AG09309 (cell line): ENCODE measurements at places on chromosomes 2 and 18.

GRCh38 chr2:234355808-234356365 lies 141.0 kb downstream of the ARL4C start:
- DNase-seq: no peak

- no peak for DNase-seq
Observed at GRCh38 chr2:39781697-39782096, 2.6 kb upstream of the THUMPD2 start.

GRCh38 chr2:75333646-75334045 lies 134.3 kb upstream of the TACR1 start:
- DNase-seq: no peak

DNA sequence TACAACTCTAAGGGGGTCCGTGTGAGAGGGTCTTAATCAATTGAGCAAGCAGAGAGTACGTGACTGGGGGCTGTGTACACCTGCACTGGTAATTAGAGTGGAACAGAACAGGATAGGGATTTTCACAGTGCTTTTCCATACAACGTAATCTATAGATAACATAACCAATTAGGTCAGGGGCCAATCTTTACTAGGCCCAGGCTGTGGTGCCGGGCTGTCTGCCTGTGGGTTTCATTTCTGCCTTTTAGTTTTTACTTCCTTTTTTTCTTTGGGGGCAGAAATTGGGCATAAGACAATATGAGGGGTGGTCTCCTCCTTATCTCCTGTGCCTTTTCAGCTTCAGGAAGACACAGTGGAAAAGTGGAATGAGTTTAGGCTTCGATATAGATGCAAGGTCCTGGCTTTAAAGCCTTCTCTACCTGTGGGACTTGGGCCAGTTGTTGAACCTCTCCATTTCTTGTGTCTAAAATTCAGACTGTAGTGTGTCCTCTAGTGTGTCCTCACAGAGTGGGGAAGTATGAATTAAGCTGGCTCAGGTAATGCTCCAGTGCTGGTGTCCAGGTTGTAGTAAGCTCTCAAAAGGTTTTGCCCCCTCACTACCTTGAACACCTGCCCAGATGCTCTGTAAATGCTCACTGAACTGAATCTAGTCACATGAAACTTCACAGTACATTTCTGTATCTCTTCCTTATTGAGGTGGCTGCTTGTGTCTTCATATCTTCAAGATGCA lies 422.8 kb downstream of the SETBP1 start:
- DNase-seq: no peak

- no peak for DNase-seq
Observed at GRCh38 chr18:77617694-77618093, 368.0 kb downstream of the GALR1 start.

DNA sequence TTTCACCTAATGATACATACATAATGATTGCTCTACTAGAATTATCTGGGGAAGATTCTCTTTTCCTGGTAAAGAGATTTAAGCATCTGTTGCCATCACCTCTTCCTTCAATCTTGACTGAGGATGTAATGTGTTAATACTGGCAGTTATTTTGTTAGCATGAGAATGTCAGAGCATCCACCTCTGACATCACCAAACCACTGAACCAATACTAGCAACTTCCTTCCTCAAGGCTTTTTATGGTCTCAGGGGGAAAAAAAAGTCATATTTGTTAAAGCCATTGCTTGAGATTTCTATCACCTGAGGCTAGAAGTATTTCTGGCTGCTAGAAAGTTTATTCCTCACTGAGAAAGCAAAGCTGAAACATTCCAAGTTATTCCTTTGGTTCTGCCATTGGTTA lies 48.5 kb downstream of the DSEL start:
- DNase-seq: no peak

- DNase-seq: no peak
Observed at GRCh38 chr2:29714333-29714732, 207.1 kb downstream of the ALK start.

GRCh38 chr18:27004056-27004829 lies 138.7 kb upstream of the AQP4 start:
- peak; percentile 1 for DNase-seq

DNA sequence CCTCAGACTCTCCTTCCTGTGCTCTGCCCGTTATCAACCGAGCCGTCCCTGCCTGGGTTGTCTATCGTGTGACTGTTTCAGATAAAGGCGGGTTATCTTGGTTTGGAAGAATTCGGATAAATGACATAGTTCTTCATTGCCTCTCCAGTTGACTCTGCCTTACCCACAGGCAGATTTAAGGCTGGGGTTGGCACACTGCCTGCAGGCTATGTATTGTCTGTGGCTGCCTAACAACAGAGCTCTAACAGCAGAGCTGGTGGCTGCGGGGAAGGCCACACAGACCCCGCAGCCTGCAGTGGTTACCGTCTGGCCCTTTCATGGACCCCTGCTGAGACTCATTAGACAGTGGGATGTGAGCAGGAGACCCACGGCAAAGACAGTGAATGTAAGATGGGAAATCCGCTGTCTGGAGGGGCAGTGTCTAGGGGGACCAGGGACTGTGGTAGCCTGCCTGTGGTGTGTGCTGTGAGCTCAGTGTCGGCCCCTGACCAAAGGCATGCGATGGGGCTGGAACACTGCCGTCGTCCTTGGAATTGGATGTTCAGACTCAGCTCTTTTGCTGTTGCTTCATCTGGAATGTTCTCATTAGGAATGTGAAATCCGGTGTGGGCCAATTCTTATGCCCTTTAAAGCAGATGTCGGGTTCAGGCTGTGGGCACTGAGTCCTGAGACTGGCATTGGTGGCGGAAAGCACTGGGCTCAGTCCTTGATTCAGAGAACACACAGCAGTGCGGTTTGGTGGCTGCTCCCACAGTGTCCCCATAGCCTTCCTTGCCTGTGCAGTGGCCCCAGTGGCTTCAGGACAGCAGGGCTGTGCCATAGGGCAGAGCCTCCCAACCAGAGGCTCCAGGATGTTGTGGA lies 44.5 kb downstream of the SH3RF3 start:
- DNase-seq: peak; percentile 79

DNA sequence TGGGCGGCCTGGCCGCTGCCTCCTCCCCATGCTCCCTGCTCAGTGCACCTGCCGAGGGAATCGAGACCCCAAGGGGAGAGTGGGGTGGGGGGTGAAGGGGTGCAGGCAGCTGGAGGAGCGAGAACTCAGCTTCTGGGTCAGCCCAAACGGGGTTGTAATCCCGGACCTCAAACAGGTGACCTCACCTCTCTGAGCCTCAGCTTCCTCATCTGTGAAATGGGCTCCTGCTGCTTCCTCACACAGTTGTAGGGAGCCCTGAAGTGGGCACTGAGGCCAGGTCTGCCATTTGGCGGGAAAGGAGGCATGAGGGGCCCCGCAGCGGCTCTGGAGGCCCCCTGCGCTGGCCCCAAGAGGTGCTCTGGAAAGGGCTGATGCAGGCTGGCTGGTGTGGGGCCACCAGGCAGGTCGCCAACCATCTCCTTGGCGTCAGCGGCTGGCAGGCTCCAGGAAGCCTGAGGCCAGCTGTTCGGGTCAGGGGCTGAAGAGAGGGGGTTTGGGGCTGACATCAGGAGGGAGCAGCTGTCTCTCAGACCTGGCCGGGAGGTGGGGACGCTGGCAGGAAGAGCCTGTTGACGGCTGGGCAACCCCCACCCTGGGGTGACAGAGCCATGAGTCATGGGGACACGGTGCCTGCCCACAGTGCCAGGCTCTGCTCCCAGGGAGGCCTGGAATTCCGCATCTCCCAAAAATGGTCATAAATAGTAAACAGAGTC lies 4.9 kb downstream of the KLHL30 start:
- DNase-seq: peak; percentile 28

DNA sequence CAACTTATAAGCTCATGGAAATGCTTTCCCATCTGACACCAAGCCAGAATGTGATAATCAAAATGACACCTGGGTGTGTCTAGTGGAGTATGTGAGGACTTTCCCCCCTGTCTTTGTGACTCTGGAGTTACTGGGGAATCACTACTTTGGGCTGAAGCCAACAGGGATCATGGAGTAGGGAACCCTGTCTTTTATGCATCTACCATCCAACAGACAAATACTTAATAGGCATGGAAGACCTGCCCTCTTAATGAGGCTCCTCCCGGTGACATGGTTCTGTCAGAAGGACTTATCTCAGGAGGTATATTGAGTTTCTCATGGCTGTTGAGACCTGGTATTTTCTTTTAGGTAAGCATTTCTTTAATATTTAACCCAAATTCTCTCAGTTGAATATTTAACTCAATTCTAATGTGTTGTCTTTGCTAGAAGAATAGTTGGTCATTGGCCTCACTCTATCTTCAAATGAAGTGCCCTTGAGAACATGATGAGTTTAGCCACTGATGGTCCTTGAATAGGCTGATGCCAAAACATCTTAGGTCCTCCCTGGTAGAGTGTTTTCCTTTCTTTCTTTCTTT lies 42.1 kb downstream of the TGIF1 start:
- DNase-seq: no peak

DNA sequence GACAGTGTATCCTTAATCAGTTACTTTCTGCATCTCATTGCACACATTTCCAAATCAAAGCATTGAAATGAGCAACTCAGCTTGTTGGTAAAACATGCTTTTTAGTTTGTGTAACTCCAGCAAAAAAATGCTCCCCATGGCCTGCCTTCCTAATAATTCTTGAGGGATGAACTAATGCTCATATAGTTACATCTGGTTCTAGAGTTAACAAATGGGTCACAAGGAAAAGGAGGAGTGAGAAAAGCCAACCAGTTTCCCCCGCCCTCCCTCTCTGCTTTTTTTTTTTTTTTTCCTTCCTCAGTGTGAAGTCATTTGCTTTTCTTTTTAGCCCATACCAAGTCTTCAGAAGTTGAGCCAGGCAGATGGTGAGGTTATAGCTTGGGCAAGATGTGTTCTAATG lies 231.7 kb downstream of the MTX2 start:
- peak; percentile 39 for DNase-seq

DNA sequence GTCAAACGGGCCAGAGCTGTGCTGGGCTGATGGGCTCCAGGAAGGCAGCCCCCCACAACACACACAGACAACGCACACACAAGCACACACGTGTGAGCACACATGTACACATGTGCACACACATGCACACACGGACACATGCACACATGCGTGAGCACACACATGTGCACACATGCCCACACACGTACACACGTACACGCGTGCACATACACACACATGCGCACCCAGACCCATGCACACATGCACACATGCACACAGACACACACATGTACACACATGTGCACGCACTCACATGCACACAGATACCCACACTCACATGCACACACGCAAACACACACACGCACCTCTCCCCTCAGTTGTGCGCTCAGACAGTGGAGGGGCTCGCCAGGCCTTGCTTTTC lies 31.2 kb upstream of the HPCAL1 start:
- no peak for DNase-seq

GRCh38 chr2:9974343-9974742 lies 22.9 kb downstream of the GRHL1 start:
- DNase-seq: no peak

GRCh38 chr2:54271843-54272627 lies 16.0 kb upstream of the TSPYL6 start:
- no peak for DNase-seq

- no peak for DNase-seq
Observed at GRCh38 chr18:3821524-3821923, 371.6 kb downstream of the TGIF1 start.

- DNase-seq: peak; percentile 46
Observed at GRCh38 chr18:50870138-50870845, 8.6 kb upstream of the ME2 start.

GRCh38 chr2:172698041-172698863 lies 37.4 kb upstream of the RAPGEF4 start:
- DNase-seq: peak; percentile 37

DNA sequence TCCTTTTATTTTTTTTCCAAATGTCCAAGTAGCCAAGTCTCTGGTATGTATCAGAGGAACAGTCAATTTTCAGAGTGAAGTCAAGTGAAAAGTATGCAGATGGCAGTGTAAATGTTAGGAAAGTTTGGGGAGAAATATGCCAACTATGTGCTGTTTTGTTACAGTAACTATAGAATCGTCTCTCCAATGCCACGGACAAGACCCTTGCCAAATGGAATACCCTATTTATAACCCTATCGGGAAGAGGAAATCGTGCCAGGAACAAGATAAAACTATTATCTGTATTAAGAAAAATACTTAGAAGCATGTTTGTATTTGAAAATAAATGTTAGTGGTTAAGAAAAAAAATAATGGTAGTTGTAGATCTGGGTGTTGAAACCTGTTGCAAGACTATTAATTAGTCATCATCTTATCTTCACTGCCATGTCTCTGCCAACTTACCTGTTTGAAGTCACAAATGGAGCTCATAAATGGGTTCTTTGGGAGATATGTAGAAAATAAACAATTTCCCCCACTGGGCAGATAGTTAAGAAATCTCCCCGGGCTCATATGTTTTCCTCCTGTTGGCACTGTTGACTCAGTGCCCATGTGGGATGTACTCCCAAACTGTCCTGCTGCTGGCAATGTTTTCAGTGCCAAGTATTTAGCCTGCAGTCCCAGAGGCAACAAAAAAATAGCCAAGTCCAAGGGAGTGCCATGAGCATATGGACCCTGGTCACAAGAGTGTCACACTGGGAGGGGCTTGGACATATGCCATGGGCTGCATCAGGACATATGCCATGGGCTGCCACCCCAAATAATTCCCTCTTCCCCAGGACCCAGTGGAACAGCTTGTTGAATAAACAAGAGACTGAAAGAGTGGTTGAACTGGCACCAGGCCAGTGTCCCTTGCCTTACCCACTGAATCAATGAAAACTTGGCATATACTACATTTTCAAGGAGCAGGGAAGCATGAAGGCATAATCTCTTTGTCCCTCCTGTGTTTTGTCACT lies 366.9 kb downstream of the OSR1 start:
- DNase-seq: peak; percentile 89
